Stimulated activated CD4-positive, alpha-beta T cell treated with anti-CD3 and anti-CD28 coated beads, Interleukin-12 subunit alpha, Interleukin-12 subunit beta, amount 100 ng/mL, for 24 hours (primary cell): ENCODE measurements at places on chromosomes 13 and 19.

- no peak for DNase-seq
These were observed 9.9 kb downstream of the LTBP4 start for GRCh38 chr19:40611096-40611495.

GRCh38 chr13:33262594-33262993, 23.0 kb downstream of the STARD13 start:
- DNase-seq: no peak

GRCh38 chr19:45451131-45451849, 16.5 kb upstream of the FOSB start:
- DNase-seq: no peak

DNA sequence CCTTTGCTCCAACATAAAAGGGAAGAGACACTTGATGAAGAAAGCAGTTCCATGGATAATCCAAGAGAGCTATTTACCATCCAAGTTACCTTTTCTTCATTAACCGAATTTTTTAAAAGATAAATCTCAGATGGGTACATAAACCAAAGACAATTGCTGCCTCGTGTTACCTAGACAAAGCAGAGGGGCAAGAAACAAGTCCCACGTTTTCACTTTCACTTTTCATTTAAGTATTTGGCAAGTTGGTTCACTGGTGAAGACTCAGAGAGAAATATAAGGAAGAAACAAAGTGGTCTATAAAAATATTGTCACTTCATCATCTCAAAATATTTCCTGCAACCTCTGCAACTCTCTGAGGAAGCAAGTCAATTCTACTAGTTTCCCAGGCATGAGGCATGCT, 446.1 kb downstream of the FGF14 start:
- no peak for DNase-seq

GRCh38 chr19:12886651-12886968, 391 bp downstream of the KLF1 start:
- no peak for DNase-seq

- peak; percentile 69 for DNase-seq
These were observed 1.4 kb downstream of the PARP4 start for GRCh38 chr13:24511019-24511815.

- no peak for DNase-seq
These were observed 106.0 kb downstream of the ERCC5 start for GRCh38 chr13:102951808-102952207.

DNA sequence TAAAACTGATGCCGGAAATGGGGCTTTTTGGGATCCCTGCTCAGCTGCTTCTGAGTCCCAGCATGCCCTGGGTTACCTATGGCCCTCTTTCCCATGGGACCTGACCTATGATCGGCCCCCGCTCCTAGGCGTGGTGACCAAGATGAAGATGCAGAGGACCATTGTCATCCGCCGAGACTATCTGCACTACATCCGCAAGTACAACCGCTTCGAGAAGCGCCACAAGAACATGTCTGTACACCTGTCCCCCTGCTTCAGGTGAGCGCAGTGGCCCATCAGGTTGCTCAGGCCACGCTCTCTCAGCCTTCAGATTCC, 1.5 kb downstream of the RPS11 start:
- DNase-seq: no peak

- DNase-seq: no peak
These were observed 1.5 kb downstream of the N4BP2L1 start for GRCh38 chr13:32426191-32426989.

DNA sequence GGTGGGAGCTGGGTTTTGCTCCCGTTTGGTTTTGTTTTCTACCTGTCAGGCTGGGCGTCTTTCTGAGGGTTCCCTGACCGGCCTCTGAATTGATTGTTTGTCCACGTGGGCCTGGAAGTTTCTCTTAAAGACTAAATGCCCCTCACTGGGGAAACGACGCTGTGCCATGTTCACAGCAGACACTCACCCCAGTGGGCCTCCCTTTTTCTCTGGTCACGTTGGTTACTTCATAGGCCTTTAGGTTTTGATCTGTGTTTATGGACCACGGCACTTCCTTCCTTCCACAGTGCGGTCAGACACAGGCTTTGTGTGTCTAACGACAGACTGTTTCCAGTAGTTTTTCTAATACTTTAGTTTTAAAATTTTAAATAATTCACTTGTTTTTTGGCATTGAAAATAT, 20.1 kb upstream of the NDUFS7 start:
- DNase-seq: no peak

GRCh38 chr13:67226696-67227095, 3.4 kb downstream of the PCDH9 start:
- DNase-seq: no peak

DNA sequence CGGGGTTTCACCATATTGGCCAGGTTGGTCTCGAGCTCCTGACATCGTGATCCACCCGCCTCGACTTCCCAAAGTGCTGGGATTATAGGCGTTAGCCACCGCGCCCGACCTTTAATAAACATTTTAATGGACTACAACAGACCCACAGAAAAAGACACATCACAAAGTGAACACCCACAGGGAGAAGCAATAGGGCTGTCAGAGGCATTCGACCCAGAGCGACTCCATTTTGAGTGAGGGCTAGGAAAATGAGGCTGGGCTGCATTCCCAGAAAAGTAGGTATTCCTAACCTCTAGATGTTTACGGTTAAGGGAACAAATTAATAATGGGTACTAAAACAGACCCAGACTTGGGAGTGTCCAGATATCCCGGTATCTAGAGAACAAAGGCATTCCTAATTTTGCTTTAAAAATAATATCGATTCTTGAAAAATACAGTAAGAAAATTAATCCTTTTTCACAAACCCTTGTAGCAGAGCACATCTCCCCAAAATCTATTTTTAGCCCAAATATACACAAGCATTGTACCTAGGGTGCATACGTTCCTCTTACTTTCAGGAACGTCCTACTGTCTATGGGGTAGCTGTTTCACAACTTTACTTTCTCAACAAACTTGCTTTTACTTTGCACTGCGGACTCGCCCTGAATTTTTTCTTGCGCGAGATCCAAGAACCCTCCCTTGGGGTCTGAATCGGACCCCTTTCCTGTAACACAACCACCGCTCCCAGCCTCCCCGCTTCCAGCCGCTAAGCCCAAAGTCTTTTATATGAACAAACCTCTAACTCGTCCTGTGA, 811 bp upstream of the ZNF8 start:
- DNase-seq: no peak

GRCh38 chr19:5718579-5719273, 1.2 kb downstream of the LONP1 start:
- DNase-seq: peak; percentile 60

- no peak for DNase-seq
These were observed 271.8 kb upstream of the HTR2A start for GRCh38 chr13:47168618-47169017.

GRCh38 chr19:20928371-20928770, 5.3 kb downstream of the ZNF85 start:
- DNase-seq: no peak

DNA sequence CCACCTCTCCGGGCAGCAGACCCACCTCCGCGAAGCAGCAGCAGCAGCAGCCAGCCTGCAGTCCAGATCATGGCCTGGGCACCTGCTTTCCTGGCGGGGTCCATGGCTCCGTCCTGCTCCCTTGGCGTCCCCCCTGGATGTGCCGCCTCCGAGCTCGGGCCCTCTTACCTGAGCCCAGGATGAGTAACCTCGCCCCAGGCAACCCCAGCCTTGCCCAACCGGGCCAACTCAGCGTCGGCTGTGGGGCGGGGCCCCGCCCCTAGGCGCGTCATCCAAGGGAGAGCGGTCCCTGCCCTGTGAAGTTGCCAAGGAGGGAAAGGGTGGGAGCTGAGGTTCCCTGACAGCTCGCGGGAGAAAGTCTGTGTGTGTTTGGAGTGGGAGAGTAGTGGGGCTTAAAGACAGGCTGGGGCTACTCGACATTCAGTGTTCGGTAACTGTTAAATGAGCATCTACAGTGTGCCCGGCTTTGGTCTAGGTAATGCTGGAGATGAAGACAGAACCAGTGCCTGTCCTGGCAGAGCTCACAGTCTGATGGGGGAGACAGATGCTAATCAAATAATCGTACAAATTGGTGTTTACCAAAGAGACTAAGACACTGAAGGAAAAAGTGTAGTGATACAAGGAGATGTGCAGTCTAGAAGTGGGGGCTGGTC, at the start of gene LYPD3:
Gene LYPD3, minus strand, starts transcription at position 141 of the 653 bp plus-strand sequence. Its CDS starts 37 bp downstream, at position 104.
- no peak for DNase-seq

DNA sequence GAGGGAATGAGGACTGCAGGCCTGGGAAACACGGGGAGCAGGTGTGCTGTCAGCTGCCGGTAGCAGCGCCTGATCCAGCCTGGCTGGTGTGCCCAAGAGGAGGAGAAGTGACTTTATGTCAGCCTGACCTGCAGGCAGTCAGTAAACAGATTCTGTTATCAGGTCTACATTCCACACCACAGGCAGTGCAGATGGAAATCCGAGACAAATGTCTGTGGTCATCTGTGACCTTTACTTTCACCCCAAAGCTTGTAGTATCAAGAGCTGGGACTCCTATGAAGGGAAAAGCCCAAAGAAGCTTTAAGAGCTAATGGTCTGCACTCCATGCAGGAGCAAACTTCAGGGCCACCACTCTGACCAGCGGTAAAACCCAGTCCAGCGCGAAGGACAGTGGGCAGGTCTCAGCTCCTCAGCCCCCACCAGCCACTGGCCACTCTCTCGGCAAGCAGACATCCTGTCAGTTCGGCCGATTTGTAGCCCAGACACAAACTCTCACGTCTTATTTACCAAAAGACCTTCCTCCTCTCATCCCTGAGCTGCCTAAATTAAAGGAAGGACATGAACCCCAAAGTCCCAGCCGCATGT, 7.7 kb downstream of the EPS15L1 start:
- DNase-seq: no peak

- DNase-seq: no peak
These were observed 118.7 kb downstream of the FRY start for GRCh38 chr13:32150239-32150638.
